Astrocyte of the spinal cord (primary cell): ENCODE measurements at places on chromosomes 16 and 17.
A peak's percentile ranks its signal among the peaks of the same experiment; 100 is the strongest.

DNA sequence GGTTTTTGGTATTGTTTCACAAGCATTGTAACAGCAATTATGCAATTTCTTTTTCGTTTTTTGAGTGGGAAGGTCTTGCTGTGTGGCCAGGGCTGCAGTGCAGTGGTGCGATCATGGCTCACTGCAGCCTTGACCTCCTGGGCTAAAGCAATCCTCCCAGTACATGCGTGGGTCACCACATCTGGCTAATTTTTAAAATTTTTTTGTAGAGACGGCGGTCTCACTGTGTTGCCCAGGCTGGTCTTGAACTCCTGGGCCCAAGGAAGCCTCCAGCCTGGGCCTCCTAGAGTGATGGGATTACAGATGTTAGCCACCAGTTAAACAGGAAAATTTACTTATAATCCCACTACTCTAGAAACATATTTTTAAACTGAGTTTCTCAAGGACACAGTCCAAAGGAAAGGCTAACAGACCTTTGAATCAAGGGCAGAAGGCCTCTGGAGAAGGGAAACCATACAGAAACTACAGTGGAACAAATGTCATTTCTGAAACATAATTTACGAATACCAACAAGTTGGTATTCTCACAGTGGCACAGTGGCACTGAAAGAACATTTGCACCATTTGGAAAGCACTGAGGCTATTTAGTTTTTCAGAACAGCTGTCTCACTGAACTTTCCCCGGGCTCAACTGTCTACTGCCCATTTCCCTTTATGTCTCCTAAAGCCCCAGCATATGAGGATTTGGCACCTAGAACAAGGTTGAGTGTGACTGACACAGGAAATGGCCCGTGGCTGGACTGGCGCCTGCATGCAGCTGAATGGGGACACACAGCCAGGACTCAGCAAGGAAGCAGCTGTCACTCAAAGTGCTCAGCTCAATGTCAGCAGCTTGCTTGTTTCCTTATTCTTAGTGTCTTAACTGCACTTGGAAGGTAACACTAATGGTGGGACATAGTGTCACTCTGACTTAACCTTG is 2.8 kb upstream of the PRKAR1A start:
- DNase-seq = no peak

- no peak for DNase-seq
Observed at GRCh38 chr16:27258241-27258734, 10.3 kb downstream of the NSMCE1 start.

DNA sequence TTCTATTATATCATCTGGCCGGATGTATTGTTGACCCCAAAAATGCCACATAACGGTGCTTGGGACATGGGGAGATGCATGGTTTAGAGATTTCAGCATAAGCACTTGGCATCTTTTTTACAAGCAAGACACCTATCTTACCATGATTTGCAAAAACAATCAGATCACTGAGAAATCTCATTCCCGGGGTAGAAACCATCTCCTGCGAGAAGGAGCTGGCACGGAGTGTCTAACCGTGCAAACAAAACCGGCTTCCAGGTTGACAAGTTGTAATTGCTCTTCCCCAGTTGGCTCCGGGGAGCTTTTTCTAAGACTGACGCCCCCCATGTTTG is 1.0 kb downstream of the SLC16A6 start:
- no peak for DNase-seq

- no peak for DNase-seq
Observed at GRCh38 chr16:88017587-88018101, 66.4 kb downstream of the BANP start.

GRCh38 chr16:456891-457483 is 31.5 kb downstream of the RAB11FIP3 start:
- peak; percentile 38 for DNase-seq

- no peak for DNase-seq
Observed at GRCh38 chr17:11302401-11303186, 61.6 kb downstream of the SHISA6 start.
